ENCODE measurements at places on chromosomes 11 and 22.

DNA sequence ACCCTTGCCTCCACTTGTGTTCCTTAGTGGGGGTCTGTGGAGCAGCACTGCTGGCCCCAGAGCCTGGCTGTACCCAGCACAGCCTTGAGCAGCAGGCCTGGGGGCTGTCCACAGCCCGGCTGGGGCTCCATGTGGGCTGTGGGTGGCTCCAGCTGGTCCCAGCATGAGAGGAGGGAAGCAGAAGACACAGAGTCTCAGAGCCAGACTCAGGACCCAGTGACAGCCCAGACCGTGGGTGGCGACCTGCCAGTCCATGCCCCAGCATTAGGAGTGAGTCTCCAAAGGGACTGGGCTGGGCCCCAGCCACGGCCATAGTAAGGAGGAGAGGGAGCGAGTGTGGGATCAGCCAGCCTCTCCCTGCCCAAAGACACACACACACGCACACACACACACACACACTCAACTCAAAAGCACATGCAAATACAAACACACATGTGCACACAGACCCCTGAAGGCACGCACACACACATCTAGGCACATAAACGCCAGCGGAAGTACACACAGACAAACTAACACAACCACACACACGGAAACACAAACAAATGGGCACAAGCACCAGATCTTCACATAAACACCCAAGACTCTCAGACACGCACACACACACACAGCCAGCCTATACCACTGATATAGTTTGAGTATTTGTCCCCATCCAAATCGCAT, 16.7 kb upstream of the LRRC10B start:
- DNase-seq, result no peak

DNA sequence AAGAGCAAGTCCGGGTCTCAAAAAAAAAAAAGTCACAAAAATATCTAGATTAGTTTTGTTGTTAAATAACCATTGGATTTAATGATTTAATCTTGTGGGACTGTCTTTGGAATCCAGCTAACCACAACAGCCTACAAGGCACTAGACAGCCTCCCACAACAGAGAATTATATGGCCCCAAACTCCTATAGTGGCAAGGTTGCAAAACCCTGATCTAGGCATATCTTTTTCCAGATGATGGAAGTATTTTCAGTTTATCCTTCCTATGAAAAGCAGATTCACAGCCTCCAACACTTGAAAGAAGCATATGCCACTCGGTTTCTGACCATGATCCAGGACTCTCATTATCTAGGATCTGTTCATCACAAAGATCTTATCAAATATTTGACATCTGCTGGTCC, 5.4 kb upstream of the C11orf87 start:
- no peak for DNase-seq

DNA sequence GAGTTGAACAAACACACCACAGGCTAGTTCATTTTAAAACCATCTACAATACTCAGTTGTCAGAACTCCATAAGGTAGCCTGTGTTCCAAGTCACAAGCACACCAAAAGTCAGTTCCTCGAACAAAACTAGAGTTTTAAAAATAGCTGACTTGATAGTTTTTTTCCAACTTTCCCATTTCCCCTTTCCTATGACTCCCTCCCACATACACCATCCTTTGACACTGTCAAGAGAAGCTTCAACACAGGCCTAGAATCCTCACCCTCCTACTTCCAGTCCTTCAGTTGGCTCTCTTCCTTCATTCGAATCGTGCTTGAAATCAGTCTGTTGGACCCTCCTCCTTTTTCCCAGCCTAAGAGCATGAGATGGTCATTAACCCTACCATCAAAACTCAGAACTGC, 105.7 kb upstream of the AKIP1 start:
- DNase-seq, result no peak

- DNase-seq, result no peak
Observed at GRCh38 chr22:43183496-43184277, 3.2 kb downstream of the TTLL12 start.

GRCh38 chr11:111327908-111328624, 29.7 kb downstream of the POU2AF3 start:
- DNase-seq, result no peak

DNA sequence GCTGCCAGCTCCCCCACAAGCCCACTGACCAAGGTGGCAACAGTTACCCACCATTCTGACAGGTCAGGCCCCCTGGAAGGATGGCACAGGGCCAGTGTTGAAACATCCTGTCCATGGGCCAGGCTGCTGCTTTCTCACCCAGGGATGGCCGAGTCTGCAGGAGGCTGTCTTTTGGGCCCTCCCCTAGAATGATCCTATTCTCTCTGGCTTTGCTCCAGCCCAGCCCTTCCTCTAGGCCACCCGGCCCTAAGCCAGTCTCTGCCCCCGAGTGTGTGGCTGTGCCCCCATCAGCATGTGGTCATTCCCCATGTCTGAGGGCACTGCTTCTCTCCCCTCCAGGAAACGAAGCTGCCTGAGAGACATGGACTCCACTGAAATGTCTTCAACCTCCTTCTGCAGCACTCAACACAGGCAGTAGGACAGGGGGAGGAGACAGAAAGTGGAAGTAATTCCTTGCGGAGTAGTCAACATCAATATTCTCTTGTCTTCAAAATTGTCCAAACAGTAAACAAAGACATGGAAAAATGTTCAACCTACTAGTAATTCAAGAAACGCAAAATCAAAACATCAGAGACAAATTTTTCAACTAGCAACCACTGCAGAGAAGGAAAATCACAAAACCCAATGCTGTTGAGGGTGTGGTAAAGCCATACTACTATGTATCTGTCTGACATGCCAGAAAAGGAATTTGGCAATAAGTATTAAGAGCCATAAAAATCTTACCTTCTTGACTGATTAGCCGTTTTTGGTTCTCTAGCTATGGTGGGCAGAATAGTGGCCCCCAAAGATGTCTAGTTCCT, 5.1 kb upstream of the SCARF2 start:
- no peak for DNase-seq

DNA sequence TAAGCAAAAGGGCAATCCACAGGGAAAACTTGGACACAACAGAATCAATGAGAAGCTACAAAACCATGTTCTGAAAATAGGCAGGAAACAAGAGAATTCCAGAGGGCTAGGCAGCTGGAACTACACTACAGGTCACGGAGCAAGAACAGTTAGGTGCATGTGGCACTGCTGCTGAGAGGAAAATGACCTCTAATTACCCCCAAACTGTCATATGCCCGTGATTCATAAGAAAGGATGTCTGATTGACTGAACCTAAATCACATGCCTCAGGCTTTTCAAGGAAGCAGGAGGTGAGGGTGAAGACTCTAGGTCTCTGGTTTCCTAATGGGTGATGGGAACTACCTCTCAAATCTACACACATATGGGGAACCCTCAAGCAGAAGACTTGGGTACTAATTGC, 17.9 kb upstream of the RRAS2 start:
- DNase-seq, result no peak

DNA sequence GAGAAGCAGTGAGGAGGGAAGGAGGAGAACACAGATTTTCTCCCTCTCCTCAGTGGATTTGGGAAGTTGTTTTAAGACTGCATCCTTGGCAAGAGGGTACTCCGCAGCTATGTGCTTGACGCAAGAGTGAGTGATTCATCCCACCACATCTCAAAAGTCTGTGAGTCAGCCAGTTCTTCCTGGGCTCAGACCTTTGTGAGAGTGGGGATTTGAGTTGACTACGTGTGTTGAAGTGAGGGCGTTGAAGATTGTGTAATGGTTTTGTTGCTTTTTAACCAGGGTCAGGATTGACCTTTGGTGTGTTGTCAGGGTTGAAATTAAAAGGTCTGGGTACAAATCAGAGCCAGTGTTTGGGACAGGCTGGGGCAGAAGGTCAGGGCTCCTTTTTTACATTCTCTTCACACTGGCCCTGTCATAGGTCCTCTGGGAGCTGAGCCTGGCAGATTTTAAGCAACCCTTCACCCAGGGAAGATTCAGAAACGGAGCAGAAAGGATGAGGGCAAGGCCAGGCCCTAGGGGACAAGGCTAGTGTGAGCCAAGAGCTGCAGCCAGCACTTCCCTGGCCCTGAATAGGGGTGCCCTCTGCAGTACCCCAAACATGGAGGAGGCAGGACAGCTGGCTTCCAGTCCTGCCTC, 4.2 kb upstream of the C11orf86 start:
- DNase-seq, result peak; percentile 65

All from CD4-positive, alpha-beta T cell treated with Interferon gamma for 1 hour (primary cell).